Left lung (tissue), 14 donors: ENCODE measurements at places on chromosomes 4 and X. TPM values are rescaled to one million over a fixed set of nuclear protein-coding genes. Genes with fewer than 3 reads are reported as not detected.

GRCh38 chr4:20761382-20761781, 61.1 kb downstream of the PACRGL start:
- DNase-seq: no peak

DNA sequence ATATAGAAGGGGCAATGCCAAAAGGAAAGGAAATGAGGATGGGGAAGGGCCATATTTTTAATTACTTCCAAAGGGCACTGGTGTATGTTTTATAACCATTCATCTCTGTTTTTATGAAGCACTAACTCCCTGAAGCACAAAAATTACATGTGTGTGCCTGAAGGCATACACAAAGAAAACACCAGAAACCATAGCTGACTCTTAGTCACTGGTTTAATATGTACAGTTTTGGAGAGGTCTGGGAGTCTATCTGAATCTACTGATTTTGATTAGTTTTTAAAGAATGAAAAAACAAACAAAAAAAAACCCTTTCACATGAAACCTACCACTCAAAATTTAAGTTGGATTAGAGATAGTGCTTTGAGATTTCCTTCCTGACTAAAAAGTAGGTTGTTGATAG, 438.7 kb downstream of the RPA4 start:
- no peak for DNase-seq

The CENPVL1 gene
- not detected for polyA plus RNA-seq

DNA sequence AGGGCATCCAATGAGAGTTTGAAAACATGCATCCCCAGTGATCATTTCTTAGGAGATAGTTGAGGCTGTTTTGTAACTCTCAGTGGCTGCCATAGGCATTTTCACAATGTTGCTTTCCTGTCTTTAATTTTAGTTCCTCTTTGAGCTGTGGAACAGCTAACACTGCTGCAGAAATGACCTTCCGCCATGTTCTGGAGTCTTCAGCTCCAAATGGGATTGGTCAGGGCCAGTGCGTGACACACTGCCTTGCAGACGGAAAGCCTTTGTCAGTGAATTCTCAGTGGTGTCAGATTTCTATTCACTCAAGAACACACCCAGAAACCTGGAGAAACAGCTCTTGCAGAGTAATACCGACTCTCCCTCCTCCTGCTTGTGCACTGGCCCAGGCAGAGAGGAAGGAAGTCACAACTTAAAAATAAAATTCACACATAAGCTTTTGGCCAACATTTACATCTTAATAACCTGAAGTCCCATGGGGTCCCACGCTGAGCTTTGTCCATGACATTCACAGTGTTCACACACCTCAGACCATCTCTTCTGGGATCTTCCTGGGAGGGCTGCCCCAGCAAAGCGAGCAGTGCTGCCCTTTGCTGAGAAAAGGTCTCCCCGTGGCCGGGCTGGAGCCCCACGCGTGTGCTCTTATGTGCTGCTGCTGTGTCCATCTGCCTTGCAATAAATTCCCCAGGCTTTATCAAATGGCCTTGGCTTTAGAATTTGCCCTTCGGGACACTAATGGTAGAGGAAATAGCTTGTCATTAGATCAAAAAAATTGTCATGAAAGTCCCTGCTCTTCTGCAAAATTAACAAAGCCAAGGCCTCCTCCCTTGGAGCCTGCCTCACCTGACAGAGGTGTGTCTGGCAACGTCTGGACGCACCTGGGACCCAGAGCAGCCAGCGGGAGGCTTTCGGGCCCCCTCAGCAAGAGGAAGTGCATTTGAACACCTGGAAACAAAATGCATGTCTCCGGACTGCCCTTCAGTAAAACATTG, 126.8 kb downstream of the IRF2 start:
- DNase-seq: peak; percentile 80

DNA sequence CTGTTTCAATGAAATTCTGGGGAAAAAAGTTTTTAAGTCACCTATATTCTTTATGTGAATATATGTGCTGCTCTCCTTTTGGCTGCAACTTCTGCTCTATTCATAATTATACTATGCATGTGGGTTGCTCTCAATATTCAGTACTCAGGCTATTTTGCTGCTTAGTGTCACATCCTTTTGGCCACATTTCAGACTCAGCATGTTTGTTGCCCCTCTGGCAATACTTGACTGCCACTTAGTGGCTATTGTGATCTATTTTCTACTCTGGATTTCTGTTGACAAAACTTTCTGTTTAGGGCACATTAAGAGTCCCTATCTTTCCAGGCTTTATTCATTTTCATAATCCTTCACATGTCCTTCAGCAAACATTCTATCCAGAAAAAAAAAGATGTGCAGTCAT, 15.8 kb upstream of the CT45A1 start:
- DNase-seq: no peak

The GAGE12H gene
- polyA plus RNA-seq: not detected

- DNase-seq: no peak
These were observed 334.5 kb upstream of the PCDH7 start for GRCh38 chr4:30385650-30386049.

The HSFX1 gene
- polyA plus RNA-seq: 1.4 TPM

DNA sequence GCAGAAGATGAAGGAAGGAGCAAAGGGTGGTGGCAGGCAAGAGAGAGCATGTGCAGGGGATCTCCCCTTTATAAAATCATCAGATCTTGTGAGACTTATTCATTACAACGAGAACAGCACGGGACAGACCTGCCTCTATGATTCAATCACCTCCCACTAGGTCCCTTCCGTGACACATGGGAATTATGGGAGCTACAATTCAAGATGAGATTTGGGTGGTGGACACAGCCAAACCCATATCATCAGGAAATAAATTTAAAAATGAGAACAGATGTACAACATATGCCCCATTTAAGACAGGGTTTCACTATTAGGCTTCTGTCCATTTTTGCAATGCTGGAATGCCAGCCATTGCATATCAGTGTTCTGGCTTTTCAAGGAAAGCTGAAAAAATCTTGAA, 346.7 kb upstream of the SLIT2 start:
- DNase-seq: no peak

The GRIA3 gene
- polyA plus RNA-seq: 1.5 TPM
